ENCODE measurements at places on chromosomes 5 and 9.

DNA sequence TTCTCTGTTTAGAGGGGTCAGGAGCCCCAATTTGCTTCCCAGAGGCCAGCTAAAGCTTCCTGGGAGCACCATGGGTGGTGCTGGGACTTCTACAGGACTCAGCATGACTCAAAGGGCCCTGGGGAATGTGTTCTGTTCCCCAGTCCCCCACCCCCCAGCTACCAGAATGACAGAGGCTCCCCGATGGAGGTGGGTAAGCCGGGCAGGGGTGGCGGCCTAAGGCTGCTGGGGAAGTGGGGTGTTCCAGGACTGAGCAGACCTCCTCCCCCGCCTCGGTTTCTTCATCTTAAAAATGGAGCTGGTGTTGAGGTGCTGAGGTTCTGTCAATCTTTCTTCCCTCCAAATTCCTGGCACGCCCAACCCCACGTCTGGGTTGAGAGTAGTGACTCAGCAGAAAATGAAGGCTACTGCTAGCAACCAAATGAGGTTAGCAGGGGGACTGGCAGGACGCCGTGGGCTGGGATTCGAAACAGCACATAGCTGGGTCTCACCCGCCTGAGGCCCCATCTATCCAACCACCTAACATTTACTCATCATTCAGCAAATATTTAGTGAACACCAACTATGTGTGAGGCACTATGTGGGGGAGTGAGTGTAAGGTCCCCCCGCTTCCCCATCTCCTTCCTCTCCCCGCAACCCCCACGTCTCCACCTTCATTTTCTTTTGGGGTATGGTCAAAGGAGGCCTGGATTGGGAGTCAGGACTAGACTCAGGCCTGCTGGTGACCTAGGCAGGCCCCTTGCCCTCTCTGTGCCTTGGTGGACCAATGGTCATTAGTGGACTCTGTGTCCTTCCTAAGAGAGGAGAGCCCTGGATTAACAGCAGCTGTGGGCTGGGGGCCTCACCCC, 50.2 kb downstream of the C9orf50 start:
- DNase-seq, result no peak

DNA sequence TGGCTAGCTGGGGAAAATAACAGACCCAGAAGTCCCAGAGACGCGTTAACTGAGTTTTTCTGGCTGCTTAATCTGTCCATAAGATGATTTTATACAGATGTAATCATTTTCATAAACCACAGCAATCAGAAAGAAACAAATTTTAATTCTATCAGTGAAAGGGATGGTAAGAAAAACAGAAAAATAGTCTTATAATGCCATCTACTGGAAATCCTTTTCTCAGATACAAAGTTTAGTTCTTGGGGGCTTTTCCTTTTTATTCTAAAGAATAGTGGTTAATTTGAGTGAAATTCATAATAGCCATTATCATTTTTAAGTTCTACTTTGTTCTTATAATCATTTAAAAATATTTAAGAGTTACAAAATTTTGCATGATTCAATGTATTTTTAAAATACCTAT, 44.4 kb downstream of the DROSHA start:
- DNase-seq, result no peak

DNA sequence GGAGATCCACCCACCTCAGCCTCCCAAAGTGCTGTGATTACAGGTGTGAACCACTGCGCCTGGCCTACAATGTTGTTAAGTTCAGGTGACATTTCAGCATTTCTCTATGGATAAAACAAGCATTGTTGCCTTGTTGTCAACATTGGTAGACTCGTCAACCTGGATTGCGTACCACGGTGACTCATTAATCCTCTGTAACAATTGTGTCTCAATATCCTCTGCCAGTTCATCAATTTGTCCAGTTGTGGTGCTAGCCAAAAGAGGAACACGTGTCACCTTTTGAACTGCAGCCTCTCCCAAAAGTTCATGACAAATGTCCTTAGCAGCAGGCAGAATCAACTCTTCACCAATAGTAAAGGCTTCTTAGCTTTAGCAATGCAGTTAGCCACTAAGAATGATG, 46.3 kb upstream of the LARP1 start:
- DNase-seq, result no peak

GRCh38 chr9:31153250-31153840, 1231.1 kb upstream of the ACO1 start:
- no peak for DNase-seq

- DNase-seq, result no peak
These were observed 92.6 kb downstream of the MARCHF3 start for GRCh38 chr5:126937771-126938170.

DNA sequence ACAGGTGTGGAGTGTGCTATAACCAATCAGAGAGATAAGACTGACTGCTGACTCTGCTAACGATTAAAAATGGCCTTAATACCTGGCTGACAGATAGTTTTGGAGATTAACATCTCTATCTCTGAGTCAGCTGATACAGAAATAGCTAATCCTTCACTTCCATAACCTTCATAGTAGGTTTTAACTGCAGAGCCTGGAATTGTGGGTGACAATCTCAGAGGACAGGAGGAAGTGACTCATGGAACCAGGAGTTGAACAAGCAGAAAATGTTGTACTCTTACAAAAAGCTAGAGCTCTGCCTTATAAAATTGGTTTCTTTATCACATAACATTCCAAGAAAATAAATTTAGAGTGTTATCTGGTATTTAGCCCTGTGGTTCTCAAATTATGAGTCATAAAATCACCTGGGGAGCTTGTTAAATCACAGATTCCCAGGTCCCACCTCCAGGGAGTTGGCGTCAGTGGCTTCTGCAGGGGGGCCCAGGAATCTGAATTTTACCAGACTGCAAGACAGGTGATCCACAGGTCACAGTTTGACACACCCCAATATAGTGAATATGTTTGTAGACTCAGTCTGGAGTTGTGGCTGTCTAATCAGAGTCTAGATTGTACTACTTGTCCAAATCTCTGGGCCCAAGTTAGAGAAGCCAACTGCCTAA, 44.4 kb upstream of the AFAP1L1 start:
- DNase-seq, result no peak

DNA sequence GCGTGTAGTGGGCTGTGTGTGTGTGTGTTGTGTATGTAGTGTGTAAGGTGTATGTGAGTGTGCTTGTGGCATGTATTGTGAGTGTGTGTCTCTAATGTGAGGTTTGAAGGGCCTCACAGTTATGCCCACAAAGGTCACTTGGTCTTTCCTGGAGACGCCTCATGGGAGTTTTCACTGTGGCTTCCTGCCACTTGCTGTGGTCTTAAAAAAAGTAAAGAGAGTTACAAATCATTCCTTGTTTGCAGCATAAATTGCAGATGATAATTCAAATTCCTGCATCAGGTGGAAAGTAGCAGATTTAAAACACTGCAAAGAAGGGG, 72.6 kb downstream of the TENT4A start:
- no peak for DNase-seq

GRCh38 chr5:126597156-126597555, 2.1 kb upstream of the ALDH7A1 start:
- DNase-seq, result no peak

DNA sequence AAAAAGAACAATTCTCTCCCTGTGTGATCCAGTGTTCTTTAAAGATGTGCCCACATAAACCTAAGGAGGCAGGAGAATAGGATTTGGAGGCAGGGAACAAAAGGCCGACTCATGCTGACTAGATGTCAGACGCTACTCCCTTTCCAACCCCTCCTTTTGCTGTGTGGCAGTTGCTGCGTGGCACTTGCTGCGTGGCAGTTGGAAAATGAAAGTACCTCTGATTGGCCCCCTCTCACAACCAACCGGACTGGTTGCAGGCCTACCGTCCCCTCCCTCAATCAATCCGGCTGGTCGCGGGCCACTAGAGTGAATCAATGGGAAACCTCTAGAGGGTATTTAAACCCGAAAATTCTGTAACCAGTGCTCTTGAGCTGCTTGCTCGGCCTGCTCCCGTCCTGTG, 551.0 kb downstream of the KIF4B start:
- no peak for DNase-seq

- no peak for DNase-seq
These were observed 5.7 kb downstream of the FIBCD1 start for GRCh38 chr9:130933114-130934046.

DNA sequence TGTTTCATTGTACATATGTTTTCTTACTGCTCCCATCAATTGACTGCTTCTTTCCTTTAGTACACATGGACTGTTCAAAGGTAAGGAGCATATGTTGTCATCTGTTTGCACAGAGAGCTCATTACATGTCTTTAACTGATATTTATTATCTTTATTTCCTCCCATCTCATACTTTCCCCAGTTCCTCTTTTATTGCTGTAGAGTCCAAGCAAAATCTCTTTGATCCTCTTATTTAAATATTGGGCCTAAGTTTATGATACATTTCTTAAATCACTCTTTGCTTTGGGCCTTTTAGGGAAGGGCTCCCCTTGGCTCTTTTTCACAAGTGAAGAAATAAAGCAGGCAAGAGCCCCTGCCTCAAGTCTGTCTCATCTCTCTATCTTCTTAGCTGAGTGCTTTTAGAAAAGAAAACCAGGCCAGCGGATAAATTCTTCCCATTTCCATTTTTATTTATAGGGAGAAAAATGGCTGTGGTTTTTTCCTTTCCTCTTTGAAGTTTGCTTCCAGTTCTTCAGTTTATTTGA, 152.4 kb downstream of the DOCK2 start:
- no peak for DNase-seq

DNA sequence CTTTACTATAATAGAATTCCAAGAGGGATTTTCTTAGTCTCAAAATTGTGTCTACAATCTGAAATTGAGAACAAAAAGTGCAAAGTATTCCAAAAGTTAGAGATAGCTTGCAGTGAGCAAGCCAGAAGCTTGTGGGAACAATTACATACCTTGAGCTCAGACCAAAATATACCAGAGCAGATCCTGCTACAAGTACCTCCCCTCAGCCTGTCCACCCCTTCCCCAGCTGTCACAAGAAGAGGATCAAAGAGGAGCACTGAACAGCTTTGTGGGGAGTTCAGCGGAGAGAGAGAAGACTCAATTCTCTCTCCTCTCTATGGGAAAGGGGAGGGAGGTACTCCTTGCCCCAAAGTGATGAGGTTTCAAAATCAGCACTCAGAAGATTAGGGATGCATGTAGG, 869.2 kb upstream of the DMAC1 start:
- DNase-seq, result no peak

GRCh38 chr9:137236238-137236935, 4.7 kb upstream of the TUBB4B start:
- peak; percentile 88 for DNase-seq

DNA sequence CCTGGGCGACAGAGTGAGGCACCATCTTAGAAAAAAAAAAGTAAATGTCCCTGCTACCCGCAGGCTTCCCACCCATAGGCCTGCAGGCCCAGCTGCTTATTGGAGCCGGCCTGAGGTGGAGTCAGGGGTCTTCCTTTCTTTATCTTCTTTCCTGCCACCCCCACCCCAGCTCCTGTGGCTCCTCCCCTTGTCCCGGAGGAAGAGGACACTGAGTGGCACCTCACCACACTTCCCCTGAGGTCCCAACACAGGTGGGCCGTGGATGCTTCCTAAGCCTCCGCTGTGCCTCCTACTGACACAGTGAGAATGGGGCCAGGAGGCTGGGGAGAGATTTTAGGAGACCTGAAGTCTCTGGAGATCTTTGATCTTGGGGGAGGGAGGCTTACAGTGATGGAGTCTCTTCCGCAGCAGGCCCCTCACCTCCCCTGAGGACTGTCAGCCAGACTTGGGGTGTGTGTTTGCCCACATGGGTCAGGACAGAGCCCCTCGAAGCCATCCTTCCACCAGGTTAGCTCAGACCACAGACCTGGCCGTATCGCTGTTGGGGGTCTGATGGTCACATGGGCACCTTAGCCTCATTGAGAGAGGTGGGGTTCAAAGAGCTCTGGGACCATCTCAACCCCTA, 135.4 kb upstream of the IER5L start:
- DNase-seq, result no peak

GRCh38 chr9:16221822-16222547, 648.5 kb downstream of the BNC2 start:
- no peak for DNase-seq

GRCh38 chr9:129435988-129436717, 184.7 kb downstream of the C9orf50 start:
- DNase-seq, result no peak

GRCh38 chr9:95896580-95896979, 21.1 kb downstream of the ERCC6L2 start:
- no peak for DNase-seq

DNA sequence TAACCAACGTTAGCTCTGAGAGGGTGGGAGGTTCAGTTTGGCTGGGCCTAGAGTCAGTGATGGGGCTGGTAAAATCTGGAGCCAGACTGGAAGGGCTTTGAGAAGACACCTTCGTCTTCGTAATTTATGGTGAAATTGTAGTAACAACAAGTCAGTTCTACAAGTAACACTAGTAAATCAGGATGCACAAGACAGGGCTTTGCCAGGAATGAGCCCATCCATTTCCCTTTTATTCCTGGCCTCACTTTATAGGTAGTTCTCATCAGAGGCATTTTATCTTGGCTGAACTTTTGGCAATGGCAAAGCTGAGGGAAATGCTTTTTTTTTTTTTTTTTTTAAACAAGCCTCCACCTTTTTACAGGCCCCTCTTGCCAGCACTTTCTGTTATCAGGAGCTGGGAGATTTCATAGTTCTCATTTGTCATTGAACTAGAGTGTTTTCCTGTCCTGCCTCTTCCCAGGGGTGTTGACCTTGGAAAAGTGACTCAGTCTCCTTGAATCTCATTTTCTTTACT, 110.5 kb upstream of the KLF4 start:
- no peak for DNase-seq

DNA sequence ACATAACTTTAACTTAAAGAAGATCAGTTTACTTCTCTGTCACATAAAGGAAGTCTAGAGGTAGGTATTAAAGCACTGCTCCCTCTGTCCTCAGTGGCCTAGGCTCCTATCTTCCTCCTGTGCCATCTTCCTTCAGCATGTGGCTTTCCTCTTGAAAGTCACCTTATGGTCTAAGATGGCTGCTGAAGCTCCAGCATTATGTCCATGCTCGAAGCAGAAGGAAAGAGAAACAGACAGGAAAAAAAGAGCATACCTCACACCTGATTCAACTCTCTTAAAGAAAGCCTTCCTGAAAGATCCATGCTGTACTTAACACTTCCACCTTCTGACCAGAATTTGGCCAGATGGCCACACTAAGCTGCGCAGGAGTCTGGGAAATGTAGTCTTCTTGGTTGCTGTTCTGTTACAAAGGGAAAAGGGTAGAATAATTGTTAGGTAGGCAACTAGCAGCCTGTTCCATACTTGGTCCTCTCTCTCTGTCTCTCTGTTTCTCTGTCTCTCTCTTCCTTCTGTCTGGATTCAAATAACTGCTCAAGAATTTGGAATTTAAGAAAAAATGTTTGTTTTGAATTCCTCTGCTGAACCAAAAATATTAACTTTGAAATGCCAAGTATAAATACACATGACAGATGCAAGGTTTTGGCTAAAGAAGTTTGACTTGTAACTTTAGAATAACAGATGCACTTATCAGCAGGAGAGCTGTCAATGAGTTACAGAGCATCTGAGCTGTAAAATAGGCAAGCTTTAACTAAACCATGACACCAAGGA, 16.0 kb downstream of the TMEM174 start:
- no peak for DNase-seq

DNA sequence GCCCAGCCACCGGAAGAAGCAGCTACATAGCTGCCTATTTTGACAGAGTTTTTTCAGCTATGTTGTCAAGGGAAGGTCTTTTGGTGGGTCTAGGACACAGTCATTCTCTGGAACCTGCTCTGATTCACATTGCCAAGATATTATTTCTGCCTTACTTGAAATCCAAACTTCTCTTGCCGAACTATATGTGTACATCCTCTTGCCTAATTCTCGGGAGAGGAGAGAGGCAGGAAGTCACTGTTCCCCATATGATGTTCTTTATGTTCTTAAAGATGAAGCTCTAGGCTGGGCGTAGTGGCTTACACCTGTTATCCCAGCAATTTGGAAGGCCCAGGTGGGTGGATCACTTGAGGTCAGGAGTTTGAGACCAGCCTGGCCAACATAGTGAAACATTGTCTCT, 8.6 kb downstream of the TMEM252 start:
- no peak for DNase-seq

GRCh38 chr9:116288658-116289057, 135.1 kb downstream of the PAPPA start:
- DNase-seq, result no peak
